ENCODE measurements at places on chromosomes 3 and 15. TPM values are rescaled to one million over a fixed set of nuclear protein-coding genes. Genes with fewer than 3 reads are reported as not detected.

The IL16 gene
- 0.32 TPM for polyA plus RNA-seq

The CYP1A1 gene
- 2.2 TPM for polyA plus RNA-seq

The CCRL2 gene
- not detected for polyA plus RNA-seq

The PDIA3 gene
- polyA plus RNA-seq: 153 TPM

The NISCH gene
- 43.9 TPM for polyA plus RNA-seq

The CPNE4 gene
- polyA plus RNA-seq: 0.62 TPM

The IMPG2 gene
- polyA plus RNA-seq: 0.05 TPM

The CPLX3 gene
- polyA plus RNA-seq: not detected

The SLC7A14 gene
- polyA plus RNA-seq: not detected

The THOC7 gene
- polyA plus RNA-seq: 59.8 TPM

The SLC38A3 gene
- polyA plus RNA-seq: 0.06 TPM

The GNAT1 gene
- polyA plus RNA-seq: 0.05 TPM

The LMAN1L gene
- not detected for polyA plus RNA-seq

The SMCO1 gene
- polyA plus RNA-seq: not detected

The SLC28A1 gene
- polyA plus RNA-seq: not detected

The PODXL2 gene
- polyA plus RNA-seq: 0.11 TPM

The TEX55 gene
- 0.05 TPM for polyA plus RNA-seq

The ITIH3 gene
- polyA plus RNA-seq: not detected

The TRAIP gene
- polyA plus RNA-seq: 12.9 TPM

The OIP5 gene
- 12.2 TPM for polyA plus RNA-seq

The CHRFAM7A gene
- not detected for polyA plus RNA-seq

The GALNT15 gene
- 0.05 TPM for polyA plus RNA-seq
